Vagina (tissue), 2 donors: ENCODE measurements at places on chromosomes 4 and X.
A peak's percentile ranks its signal among the peaks of the same experiment; 100 is the strongest.

DNA sequence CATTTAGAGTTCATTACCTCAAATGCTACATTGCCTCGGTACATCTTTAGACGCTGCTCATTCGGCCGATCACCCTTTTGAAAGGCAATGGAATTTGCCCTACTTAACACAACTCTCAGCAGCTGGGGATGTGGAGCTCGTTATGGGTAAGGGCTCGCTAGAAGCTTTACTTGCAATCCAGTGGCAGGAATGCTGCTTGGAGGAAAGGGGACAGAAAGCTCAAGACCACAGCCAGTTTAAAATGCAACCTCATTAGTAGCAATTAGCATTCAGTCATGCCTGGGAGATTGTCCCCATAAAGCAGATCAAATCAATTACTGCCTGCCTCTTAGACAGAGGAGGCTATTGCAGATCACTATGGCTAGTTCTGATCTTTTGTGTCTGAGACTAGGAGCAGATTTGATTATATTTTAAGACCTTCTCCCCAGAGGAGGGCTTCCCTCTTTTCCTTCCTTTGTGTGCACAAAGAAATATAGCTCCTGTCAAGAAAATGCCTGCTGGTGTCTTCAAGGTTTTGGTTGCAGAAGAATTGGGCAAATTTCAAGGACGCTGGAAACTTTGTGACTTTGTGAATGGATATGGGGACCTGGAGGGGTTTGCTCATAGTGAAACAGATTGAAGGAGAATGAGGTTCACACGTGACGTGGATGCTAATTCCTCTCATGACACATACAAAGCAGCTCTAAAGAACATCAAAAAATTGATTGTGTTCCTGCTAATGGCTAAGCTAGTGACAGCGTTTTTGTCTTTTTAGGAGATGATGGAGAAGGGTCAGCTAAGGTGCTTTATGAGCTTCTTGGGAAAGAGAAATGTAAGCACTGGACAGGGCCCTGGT, 237.5 kb upstream of the GLRA2 start:
- H3K27me3 ChIP-seq: no peaks in the 10 kb centered on the region
- no peaks in the 10 kb centered on the region for H3K4me1 ChIP-seq

DNA sequence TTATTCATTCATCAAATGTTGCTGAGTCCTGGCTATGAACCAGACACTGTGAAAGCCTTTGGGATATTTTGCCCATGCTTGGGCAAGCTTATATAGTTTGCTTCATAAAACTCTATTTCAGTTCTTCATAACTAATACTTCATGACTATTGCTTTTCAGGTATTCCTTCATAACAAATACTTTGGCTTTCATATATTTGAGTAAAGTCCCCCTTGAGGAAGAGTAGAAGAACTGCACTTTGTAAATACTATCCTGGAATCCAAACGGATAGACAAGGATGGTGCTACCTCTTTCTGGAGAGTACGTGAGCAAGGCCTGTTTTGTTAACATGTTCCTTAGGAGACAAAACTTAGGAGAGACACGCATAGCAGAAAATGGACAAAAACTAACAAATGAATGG, 1.7 kb upstream of the AFP start:
- DNase-seq: no peak
- no peak overlapping the region for H3K4me3 ChIP-seq

DNA sequence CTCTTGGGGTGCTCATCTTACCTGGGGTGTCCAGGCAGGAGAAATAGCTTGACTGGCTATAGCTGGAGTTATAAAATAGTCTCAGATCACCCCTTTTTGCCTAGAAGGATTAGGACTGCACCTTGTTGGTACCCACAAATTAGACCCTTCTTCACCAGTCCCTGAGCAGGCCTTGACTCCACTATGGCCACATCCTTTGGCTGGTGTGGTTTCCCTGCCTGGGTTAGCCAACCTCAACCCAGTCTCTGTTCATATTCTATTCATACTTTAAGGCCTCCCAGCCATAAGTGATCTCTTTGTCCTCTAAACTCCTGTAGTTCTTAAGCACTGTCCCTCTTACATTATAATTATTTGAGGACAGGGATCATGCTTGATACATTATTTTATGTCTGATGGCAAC, 69.4 kb downstream of the ARX start:
- no peak overlapping the region for H3K4me3 ChIP-seq
- H3K27me3 ChIP-seq: no peaks in the 10 kb centered on the region
- H3K4me1 ChIP-seq: no peaks in the 10 kb centered on the region
- H3K36me3 ChIP-seq: no peaks in the 10 kb centered on the region
- no peak for DNase-seq

DNA sequence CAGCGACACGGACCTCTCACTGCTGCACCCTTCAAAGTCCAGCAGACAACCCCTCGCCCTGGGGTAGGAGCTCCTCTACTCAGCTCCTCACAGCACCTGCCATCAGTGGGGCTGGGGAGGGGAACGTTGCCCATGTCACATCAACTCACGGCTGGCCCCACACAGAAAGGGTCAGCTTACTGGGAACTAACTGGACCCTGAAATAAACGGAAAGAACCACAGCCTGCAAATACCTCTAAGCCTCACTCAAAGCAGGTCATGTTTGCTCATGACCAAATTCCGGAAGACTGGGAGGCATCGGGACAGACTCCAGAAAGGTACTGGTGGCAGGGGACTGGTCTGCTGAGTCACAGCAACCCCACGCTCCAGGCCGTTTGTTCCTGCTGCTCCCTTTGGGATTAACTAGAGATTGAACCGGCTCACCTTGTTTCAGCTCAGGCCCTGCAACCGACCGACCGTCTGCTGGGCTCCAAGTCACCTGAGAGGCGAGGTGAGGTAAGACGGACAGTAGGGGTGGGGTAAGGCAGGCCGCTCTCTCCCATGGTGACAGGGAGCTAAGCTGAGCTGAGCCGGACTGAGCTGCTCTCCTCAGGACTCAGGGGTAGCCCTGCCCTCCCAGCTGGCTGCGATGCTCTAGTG, 5.6 kb downstream of the G6PD start:
- no peak for DNase-seq
- no peak overlapping the region for H3K4me3 ChIP-seq
- no peaks in the 10 kb centered on the region for H3K36me3 ChIP-seq
- no peaks in the 10 kb centered on the region for H3K27me3 ChIP-seq
- peak overlapping the region; percentile 81 for H3K27ac ChIP-seq
- H3K4me1 ChIP-seq: peaks cover 41% of the 10 kb centered on the region

- no peaks in the 10 kb centered on the region for H3K36me3 ChIP-seq
- H3K4me3 ChIP-seq: no peak overlapping the region
- H3K27me3 ChIP-seq: no peaks in the 10 kb centered on the region
- no peak overlapping the region for H3K27ac ChIP-seq
- no peak for DNase-seq
Observed at GRCh38 chr4:98540803-98541202, 117.6 kb downstream of the TSPAN5 start.

DNA sequence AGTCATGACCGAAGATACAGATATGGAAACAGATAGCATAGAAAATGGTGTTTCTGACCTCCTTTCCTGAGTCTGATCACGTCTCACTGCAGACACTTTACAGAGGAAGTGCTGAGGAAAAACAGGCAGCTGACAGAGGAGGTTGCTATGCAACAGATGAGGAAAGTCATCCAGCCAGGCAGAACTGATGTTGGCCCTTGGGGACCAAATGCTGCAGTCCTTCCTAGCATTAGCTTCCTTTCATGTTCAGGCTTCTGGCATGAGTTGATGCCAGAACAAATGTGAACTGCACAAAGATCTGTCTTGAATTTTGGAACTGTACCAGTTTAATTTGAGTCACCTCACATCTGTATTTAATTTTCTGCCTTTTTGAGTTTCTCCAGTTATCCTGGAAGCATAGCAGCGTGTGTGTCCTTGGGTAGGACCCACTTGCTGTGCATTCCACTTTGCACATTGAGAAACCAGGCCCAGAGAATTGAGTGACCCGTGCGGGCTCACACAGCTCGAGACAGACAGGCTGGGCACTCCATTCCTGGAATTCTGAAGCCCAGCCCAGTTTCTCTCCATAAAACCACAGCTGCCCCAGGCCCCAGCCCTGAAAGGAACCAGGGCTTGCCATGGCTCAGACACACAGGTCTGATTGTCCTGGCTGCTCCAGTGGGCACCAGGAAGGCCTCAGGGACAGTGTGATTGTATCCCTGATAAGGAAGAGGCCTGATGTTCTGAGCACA, 1.4 kb upstream of the MAGED1 start:
- peaks cover 17% of the 10 kb centered on the region for H3K4me1 ChIP-seq
- peak overlapping the region; percentile 73 for H3K27ac ChIP-seq
- no peaks in the 10 kb centered on the region for H3K36me3 ChIP-seq

DNA sequence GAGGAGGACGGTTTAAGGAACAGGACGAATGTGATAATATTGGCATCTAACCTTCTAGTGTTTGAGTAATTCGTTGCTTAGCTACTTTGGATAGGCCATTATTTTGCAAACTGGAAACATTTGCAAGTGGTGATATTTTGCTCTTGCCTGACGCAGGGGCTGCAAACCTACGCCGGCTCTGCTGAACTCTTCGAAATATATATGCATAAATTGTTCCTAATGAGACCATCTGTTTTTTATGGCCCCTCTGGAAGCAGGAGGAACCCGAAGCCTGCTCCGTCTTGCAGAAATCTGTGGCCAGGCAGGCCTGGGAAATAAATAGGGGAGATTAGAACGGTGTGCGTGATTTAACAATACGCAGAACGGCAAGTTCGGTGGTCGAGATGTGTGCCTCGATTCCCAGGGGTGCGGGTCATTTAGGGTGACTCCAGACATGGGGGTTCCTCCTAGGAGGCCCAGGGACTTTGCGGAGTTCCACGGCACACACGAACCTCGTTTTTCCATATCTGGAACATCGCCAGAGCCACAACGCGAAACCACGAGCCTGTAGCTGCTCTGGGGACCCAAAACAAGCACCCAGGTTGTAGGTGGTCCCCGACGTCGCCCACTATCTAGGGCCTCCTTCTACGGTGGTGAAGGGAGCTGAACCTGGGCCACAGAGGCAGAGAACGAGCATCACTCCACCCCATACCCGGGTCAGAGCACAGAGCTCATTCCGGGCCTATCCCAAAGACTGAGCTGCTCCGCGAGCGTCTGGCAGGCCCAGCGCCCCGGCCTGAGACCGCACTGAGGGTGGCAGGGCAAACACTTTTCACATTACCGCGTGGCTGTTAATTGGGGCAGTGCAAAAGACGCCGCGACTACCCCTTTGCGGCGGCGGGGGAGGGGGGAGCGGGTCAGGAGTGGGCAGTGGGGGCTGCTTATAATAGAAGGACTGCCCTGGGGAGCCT, 89.7 kb downstream of the BCOR start:
- no peak for DNase-seq
- no peak overlapping the region for H3K27ac ChIP-seq
- no peaks in the 10 kb centered on the region for H3K27me3 ChIP-seq
- H3K4me1 ChIP-seq: peaks cover 32% of the 10 kb centered on the region
- H3K4me3 ChIP-seq: no peak overlapping the region

DNA sequence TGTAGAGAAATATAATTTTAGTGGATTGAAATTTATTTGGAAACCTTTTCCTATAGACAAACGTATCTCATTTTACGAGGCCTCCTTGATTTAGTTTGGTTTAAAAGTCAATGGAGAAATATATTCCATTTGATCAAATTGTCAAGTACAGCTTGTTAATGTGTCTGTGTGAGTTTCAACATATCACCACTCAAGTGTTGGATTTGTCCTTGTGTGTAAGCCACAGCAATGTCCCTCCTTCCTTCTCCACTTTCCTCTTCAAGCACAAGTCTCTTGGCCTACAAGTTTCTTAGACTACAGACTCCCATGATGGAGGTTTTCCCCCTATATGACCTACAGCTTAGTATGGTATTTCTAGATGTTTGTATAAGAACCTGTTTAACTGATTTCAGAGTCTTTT, 104.7 kb downstream of the SYNPO2 start:
- H3K4me1 ChIP-seq: peaks cover 33% of the 10 kb centered on the region
- H3K36me3 ChIP-seq: no peaks in the 10 kb centered on the region
- peak overlapping the region; percentile 48 for H3K27ac ChIP-seq
- no peak overlapping the region for H3K4me3 ChIP-seq
- H3K27me3 ChIP-seq: no peaks in the 10 kb centered on the region

DNA sequence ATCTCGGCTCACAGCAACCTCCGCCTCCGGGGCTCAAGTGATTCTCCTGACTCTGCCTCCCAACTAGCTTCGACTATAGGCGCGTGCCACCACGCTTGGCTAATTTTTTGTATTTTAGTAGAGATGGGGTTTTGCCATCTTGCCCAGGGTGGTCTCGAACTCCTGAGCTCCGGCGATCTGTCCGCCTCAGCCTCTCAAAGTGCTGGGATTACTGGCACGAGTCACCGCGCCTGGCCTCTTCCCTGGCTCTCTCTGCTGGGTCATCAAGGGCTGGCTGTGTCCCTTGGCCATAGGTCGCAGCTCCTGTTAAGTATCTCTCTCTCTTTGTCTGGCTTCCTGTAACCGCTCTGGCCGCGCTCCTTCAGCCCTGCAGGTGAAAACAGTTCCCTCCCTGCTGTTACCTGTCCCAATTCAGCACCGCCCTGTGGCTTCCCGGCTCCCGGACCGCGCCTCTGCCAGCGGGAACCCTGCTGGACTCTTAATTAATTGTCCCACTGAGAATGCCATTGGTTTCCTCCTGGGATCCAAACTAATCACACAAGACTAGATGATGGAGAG, 1.3 kb upstream of the RGS12 start:
- peaks cover 47% of the 10 kb centered on the region for H3K4me1 ChIP-seq
- peak overlapping the region; percentile 77 for H3K4me3 ChIP-seq
- peak; percentile 87 for DNase-seq

DNA sequence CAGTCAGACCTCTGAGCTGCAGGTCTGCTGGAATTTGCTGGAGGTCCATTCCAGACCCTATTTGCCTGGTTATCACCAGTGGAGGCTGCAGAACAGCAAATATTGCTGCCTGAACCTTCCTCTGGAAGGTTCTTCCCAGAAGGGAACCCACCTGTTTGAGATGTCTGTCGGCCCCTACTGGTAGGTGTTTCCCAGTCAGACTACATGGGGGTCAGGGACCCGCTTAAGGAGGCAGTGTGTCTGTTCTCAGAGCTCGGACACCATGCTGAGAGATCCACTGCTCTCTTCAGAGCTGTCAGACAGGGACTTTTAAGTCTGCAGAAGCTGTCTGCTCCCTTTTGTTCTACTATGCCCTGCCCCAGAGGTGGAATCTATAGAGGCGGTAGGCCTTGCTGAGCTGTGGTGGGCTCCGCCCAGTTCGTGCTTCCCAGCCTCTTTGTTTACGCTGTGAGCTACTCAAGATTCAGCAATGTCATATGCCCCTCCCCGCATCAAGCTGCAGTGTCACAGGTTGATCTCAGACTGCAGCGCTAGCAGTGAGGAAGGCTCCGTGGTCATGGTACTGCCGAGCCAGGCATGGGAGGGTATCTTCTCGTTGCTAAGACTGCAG, 44.1 kb upstream of the KDR start:
- no peaks in the 10 kb centered on the region for H3K4me1 ChIP-seq
- H3K4me3 ChIP-seq: no peak overlapping the region
- H3K36me3 ChIP-seq: no peaks in the 10 kb centered on the region
- no peaks in the 10 kb centered on the region for H3K27me3 ChIP-seq
- H3K27ac ChIP-seq: no peak overlapping the region

- no peaks in the 10 kb centered on the region for H3K36me3 ChIP-seq
- no peak overlapping the region for H3K27ac ChIP-seq
- no peak overlapping the region for H3K4me3 ChIP-seq
- H3K4me1 ChIP-seq: no peaks in the 10 kb centered on the region
Observed at GRCh38 chrX:42028109-42028508, 104.8 kb upstream of the CASK start.
